Activated T-cell treated with anti-CD3 and anti-CD28 coated beads for 1 hour (primary cell): ENCODE measurements at places on chromosomes 16 and 17.
A peak's percentile ranks its signal among the peaks of the same experiment; 100 is the strongest.

GRCh38 chr16:89572073-89572484 lies 3.5 kb upstream of the CPNE7 start:
- DNase-seq: no peak

- DNase-seq: no peak
Measured at GRCh38 chr16:89036776-89037175, 56.9 kb upstream of the ACSF3 start.

- DNase-seq: no peak
Measured at GRCh38 chr16:66007717-66008116, 358.8 kb upstream of the CDH5 start.

DNA sequence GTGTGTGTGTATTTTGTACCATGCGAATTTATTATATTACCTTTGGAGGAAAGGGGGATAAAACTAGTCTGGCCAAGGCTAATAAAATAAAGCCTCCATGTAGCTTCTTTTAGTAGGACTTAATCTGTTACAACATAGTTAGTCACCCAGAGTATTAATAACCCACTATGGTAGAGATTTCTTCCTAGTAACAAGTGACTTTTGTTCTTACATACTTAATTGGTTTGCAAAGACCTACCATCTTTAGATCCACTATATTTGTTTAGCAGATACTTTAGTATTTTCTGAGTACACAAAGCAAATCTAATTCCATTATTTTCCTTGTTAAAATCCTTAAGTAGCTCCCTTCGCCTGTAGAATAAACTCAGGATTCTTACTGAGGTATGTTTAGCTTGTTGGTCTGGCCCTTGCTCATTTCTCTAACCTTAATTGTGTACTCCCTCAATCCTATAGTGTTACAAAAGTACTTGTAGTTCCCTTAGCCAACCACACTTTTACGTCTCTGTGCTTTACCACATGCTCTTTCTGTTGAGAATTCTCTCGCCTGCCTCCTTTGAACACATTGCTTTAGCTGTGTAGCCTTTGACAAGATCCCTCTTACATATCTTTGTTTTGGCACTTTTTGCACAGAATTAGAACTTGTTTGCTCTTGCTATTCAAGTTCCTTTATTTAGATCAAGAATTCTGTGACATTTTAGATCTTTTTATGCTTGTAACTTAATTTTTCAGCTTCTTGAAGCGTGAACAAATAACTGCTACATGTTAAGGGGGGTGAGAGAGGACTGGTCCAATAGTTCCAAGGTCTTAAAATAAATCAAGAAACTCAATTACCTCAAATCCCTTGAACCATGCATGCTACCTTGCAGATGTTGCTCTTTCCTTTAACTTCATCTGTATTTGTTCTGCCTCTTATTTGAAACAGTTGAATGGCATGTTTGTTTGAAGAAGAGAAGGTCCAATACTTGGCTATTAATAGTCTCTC lies 23.8 kb downstream of the CLTC start:
- no peak for DNase-seq

DNA sequence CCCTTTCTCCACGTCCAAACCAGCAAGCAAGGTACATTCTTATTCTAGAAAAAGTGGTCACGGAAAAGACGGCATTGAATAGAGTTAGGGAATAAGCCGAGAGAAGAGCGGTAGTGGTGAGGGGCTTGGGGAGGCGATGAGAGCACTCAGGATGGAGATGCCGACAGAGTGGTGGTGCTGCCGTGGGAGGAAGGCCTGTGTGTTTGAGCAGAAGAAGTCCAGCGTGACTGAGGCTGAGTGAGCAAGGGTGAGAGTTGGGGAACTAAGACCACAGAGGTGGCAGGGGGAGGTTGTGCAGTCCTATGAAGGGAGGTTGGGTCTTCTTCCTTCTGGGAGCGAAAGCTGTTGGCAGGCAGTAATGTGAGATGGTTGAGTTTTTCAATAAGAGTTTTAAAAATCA lies 252.3 kb downstream of the ABCC12 start:
- DNase-seq: no peak

DNA sequence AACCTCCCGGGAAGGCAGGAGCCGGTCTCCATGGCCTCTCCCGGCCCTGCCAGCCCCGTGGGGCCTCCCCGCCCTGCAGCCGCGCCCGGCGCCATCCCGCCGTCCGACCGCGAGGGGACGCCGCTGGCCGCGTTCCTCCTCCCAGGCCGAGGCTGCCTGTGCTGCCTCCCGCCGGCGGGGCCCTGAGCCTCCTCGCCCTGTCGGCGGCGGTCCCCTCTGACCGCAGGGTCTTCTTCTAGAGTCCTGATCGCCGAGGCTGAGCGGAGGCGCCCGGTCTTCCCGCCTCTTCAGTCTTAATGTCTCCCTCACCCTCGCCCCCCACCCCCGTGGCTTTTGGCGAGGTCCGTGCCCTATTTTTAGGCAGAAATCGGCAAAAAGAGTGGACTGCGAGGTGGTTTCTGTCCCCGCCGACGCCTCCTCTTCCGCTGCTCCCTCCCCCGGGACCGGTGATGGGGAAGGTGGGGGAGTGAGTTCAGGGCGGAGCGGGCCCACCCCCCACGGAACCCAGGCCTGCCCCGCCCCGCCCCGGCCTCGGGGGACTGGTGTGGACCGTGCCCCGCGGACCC lies 794 bp upstream of the CPNE7 start:
- peak; percentile 27 for DNase-seq

DNA sequence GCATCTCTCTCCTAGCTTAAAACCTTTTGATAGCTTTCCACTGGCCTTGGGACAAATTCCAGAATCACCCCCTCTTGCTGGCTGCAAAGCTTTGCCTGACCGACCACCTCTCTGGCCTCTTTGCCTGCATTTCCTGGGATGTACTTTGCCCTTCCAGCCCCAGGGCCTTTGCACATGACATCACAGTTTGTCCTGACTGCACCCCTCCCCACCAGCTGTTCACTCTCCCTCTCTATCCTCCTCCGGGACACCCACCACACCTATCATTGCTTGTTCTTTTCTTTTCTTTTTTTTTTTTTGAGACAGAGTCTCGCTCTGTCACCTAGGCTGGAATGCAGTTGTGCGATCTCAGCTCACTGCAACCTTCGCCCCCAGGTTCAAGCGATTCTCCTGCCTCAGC lies 7.9 kb downstream of the AANAT start:
- no peak for DNase-seq

- no peak for DNase-seq
Measured at GRCh38 chr16:88773812-88774291, 11.2 kb downstream of the PIEZO1 start.

DNA sequence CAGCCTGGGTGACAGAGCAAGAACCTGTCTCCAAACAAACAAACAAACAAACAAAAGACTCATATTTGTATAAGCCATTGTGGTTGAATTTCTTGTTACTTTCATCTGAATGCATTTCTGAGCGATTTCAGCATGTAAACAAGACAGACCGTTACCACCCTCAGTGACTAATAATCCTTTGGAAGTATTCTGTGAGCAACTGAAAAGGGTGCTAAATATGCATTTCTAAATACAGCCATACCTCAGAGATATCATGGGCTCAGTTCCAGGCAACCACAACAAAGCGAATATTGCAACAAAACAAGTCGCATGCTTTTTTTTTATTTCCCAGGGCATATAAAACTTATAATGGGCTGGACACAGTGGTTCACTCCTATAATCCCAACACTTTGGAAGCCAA lies 109.0 kb downstream of the USP31 start:
- no peak for DNase-seq

DNA sequence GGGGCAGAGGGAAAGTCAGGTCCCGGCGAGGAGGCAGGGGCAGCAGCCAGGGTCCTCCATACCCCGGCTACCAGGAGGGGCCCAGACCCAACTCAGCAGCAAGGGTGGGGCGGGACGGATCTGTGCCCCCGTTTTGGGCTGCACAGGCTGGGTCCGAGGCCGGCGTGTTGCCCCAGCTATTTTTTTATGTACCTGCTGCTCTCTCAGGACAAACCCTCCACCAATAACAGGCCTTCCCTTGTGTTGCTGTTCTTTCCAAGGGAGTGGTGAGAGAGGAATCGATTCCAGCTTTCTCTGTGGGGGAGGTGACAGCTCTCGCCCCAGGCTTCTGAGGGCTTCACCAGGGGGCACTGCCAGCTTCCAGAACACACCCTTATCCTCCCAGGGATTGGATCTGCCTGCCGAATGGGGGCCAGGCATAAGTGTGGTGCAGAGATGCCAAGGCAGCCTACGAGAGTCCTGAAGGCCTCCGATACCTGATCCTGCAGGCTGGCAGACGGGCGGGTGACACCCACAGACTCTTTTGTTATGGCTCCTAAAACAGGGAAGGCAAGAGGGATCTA lies 22.3 kb downstream of the RTN4RL1 start:
- DNase-seq: no peak
